ENCODE measurements at places on chromosomes 12 and 14.

DNA sequence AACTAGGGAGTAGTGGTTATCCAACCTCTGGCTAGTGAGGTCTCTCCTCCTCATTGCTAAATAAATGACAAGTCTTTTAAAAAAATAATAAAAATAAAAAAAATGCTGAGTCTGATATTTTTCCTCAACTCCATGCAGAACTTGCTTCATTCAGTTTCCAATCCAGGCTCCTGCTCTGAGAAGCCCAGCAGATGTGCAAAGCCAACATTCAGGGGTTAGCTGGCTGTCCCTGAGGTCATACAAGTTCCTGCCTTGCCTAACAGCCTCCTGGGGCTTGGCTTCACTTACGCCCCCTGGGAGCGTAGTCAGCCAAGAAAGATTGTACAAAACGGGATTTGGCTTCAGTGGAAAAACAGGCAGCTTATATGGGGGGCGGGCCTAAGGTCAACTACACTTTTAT lies 23.3 kb downstream of the RTRAF start:
- DNase-seq: no peak

DNA sequence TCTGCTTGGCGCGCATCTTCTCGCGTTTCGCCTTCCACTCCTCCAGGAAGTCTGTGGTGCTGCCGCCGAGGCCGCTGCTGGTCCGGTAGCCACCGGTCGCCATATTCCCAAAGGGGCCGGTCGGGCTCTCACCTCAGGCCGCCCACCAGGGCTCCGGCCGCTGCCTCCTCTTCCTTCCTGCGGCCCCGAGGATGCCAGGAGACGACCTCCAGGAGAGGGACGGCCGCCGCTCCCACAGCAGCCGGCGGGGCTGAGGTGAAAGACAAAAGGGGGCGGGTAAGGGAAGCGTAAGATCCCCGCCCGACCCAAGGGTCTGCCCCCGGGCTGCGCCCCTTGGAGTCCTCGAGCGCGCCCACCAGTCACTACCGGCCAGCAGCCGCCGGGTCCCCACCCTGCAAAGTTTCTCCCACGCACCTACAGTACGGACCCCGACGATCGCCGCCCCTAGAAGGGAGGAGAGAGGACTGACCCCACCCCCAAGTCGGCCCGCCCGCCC lies 574 bp downstream of the PAWR start:
- DNase-seq: no peak

DNA sequence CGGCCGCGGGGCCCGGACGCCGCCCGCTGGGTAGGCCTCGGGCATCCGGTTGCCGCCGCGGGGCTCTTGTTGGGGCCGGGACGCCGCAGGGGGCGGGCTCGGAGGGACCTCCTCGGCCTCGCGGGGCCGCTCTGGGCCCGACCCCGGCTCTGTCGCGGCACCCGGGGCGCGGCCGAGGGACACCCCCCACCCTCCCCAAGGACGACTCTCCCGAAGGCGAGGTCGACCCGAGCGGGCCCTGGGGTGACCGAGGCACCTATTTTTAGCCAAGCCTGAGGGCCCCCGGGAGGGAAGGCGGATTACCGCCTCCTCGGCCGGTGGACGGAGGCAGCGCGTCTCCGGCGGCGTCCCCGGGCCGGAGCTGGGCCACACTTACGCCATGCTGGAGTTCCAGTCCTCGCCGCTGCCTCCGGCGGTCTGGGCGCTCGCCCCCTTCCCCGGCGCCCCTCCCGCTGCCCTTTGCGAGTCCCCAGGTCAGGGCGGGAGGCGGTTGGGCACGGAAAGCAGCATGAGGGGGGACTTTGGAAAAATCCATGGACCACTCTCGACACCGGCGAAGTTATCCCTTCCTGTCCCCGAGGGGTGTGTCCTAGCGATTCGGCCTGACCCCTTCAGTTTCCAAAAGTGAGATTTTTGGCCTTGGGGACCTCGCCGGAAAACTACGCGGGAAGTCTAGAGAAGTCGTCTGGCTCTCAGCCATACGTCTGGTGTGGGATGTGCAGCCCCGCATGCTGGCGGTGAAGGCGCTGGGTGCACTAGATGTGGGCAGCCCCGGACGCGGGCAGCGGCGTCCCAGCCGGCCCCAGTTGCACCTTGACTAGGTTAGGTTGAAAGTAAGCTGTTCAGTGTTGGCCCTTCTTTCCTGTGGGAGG lies 699 bp downstream of the KTN1 start:
- peak; percentile 57 for DNase-seq

- DNase-seq: no peak
These were observed 18.5 kb downstream of the DICER1 start for GRCh38 chr14:95138876-95139275.

GRCh38 chr12:114998750-114999128 lies 314.8 kb upstream of the TBX3 start:
- no peak for DNase-seq

DNA sequence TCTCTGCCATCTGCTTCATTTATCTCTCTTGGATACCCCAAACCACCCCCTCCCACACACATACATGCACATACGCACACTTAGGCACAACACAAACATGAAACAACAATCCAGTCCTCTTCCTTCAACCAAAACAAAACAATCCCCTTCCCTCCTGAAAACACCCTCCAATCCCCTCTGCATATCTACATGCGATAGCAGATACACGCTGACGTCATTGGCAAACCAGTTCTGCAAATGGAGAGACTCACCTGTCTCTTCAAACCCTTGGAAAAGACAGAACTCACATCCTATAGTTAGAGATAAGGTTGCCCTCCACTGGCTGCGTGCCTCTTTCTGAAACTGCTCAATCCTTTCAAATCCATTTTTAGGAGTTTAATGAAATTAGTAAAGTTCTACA lies 37.2 kb upstream of the RMST start:
- no peak for DNase-seq

- DNase-seq: no peak
These were observed 43.4 kb upstream of the SPTLC2 start for GRCh38 chr14:77659831-77660230.

GRCh38 chr14:93880021-93880820 lies 46.9 kb upstream of the FAM181A start:
- peak; percentile 69 for DNase-seq

GRCh38 chr12:109609342-109609741 lies 35.7 kb downstream of the MVK start:
- DNase-seq: no peak

DNA sequence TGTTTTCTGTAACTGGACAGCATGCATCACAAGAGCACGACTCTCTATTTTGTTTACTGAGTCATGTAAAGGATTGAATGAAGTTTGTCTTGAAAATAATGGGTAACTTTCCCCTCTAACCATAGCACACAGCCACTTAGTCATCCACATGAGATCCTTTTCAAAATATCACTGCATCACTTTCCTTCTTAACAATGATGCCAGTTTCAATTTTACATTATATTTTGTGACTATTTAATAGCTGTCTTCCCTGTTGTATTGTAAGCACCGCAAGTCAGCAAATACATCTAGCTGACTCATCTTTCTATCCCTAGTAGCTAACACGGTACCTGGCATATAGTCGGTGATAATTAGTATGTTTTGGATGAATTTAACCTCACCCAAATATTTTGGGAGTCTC lies 83.3 kb upstream of the PPM1H start:
- DNase-seq: no peak

GRCh38 chr14:61140271-61140670 lies 140.9 kb downstream of the TMEM30B start:
- DNase-seq: peak; percentile 33

GRCh38 chr12:131454418-131455217 lies 256.3 kb upstream of the SFSWAP start:
- peak; percentile 22 for DNase-seq

- DNase-seq: no peak
These were observed 63.6 kb downstream of the EML5 start for GRCh38 chr14:88729159-88729558.

- no peak for DNase-seq
These were observed 541.7 kb downstream of the SLC16A7 start for GRCh38 chr12:60137513-60137912.

GRCh38 chr12:19855851-19856250 lies 416.6 kb downstream of the AEBP2 start:
- no peak for DNase-seq

- DNase-seq: peak; percentile 94
These were observed 2.1 kb upstream of the UBC start for GRCh38 chr12:124916374-124917134.

- peak; percentile 5 for DNase-seq
These were observed 23.7 kb downstream of the ABCD2 start for GRCh38 chr12:39595928-39596327.

- no peak for DNase-seq
These were observed 427.2 kb downstream of the RAD51B start for GRCh38 chr14:68246786-68247105.

GRCh38 chr12:54762390-54762789 lies 91.9 kb upstream of the MUCL1 start:
- DNase-seq: no peak

GRCh38 chr12:122836027-122836921 lies 1.0 kb downstream of the HIP1R start:
- no peak for DNase-seq

GRCh38 chr12:13278249-13278787 lies 81.8 kb downstream of the EMP1 start:
- DNase-seq: peak; percentile 67

DNA sequence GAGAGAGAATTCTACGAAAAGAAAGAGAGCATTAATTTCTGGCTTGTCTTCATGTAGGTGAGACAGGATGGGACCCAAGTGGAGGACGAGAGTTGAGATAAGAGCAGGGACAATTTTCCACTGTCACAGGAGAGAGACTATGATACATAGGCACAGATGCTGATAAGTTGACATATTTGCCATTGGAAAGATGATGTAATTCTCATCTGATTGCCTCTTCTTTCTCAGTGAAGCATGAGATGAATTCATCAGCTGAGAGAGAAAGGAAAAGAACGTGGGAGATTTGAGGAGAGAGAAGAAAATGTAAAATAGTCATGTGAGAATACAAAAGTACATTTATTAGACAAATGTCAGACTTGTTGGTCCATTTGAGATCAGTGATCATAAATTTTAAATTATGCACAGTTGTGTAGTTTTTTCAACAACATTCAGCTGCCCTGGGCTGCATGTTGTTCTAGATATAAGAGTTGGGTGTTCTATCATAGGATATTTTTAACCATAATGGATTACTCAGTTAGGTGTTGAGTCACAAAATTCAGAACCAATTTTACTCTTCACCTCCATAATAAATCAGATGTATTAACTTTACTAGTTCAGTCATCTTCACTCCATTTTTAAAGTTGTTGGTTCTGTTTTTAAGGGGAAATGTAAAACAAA lies 222.9 kb downstream of the DPY19L2 start:
- no peak for DNase-seq

GRCh38 chr12:2082321-2082720 lies 29.5 kb downstream of the CACNA1C start:
- no peak for DNase-seq
